Ascending aorta (tissue), 2 donors: ENCODE measurements at places on chromosomes 16 and 17. TPM values are rescaled to one million over a fixed set of nuclear protein-coding genes. Genes with fewer than 3 reads are reported as not detected.
A peak's percentile ranks its signal among the peaks of the same experiment; 100 is the strongest.

- no peak for DNase-seq
- H3K27me3 ChIP-seq: no peaks in the 10 kb centered on the region
- H3K4me3 ChIP-seq: no peak overlapping the region
- H3K4me1 ChIP-seq: peaks cover 57% of the 10 kb centered on the region
- no peaks in the 10 kb centered on the region for H3K36me3 ChIP-seq
These were observed 32.1 kb downstream of the NKD1 start for GRCh38 chr16:50580180-50580798.

DNA sequence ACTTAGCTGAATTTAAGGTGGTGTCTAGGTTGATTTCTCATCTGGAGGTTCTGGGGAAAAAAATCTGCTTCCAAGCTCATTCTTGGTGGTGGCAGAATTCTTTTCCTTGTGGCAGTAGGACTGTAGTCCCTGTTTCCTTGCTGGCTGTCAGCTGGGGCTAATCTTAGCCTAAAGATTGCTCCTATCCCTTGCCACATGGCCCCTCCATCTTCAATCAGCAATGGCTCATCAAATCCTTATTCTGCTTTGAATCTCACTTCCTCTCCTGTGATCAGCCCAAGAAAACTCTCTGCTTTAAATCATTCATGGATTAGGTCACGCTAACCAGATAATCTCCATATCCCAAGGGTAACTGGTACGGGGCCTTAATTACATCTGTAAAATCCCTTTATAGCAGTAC, 6.6 kb downstream of the FAM20A start:
- H3K27ac ChIP-seq: no peak overlapping the region
- peaks cover 11% of the 10 kb centered on the region for H3K4me1 ChIP-seq
- H3K4me3 ChIP-seq: no peak overlapping the region
- no peaks in the 10 kb centered on the region for H3K36me3 ChIP-seq
- DNase-seq: no peak

GRCh38 chr17:50944054-50944901, 78.1 kb upstream of the TOB1 start:
- peak overlapping the region; percentile 66 for H3K4me3 ChIP-seq
- no peaks in the 10 kb centered on the region for H3K36me3 ChIP-seq
- H3K27ac ChIP-seq: peak overlapping the region; percentile 58
- no peak for DNase-seq
- no peaks in the 10 kb centered on the region for H3K27me3 ChIP-seq

- no peaks in the 10 kb centered on the region for H3K4me1 ChIP-seq
- no peaks in the 10 kb centered on the region for H3K27me3 ChIP-seq
- no peak overlapping the region for H3K4me3 ChIP-seq
- DNase-seq: no peak
- no peak overlapping the region for H3K27ac ChIP-seq
- no peaks in the 10 kb centered on the region for H3K36me3 ChIP-seq
These were observed 223.9 kb downstream of the WWOX start for GRCh38 chr16:78323315-78323714.

GRCh38 chr16:77715145-77715544, 7.2 kb upstream of the NUDT7 start:
- no peak overlapping the region for H3K4me3 ChIP-seq
- H3K27ac ChIP-seq: no peak overlapping the region
- no peaks in the 10 kb centered on the region for H3K36me3 ChIP-seq
- H3K4me1 ChIP-seq: no peaks in the 10 kb centered on the region

- DNase-seq: no peak
- peaks cover 5% of the 10 kb centered on the region for H3K4me1 ChIP-seq
- no peaks in the 10 kb centered on the region for H3K27me3 ChIP-seq
- no peak within 1 kb of the TSS for H3K4me3 ChIP-seq
These were observed at the start of gene ALDH3A1 for GRCh38 chr17:19747829-19748806. TSS of gene ALDH3A1 (minus strand) at chr17:19748298. CDS start at chr17:19745129, 3,169 bp downstream.

- H3K27me3 ChIP-seq: no peaks in the 10 kb centered on the region
- no peaks in the 10 kb centered on the region for H3K36me3 ChIP-seq
- no peak for DNase-seq
- H3K27ac ChIP-seq: peak overlapping the region; percentile 72
- no peak overlapping the region for H3K4me3 ChIP-seq
- peaks cover 31% of the 10 kb centered on the region for H3K4me1 ChIP-seq
These were observed 43.8 kb downstream of the ZNRF1 start for GRCh38 chr16:75042426-75043174.

GRCh38 chr17:7238420-7239090, 702 bp downstream of the PHF23 start:
- H3K27ac ChIP-seq: peak overlapping the region; percentile 88
- H3K4me3 ChIP-seq: peak overlapping the region; percentile 99
- DNase-seq: no peak
- H3K4me1 ChIP-seq: peaks cover 12% of the 10 kb centered on the region
- H3K27me3 ChIP-seq: no peaks in the 10 kb centered on the region

- no peaks in the 10 kb centered on the region for H3K36me3 ChIP-seq
- H3K27me3 ChIP-seq: no peaks in the 10 kb centered on the region
- no peak overlapping the region for H3K4me3 ChIP-seq
- H3K4me1 ChIP-seq: no peaks in the 10 kb centered on the region
These were observed 349.2 kb upstream of the HSBP1 start for GRCh38 chr16:83458612-83459011.

GRCh38 chr17:77704048-77704815, 254.3 kb upstream of the TNRC6C start:
- no peak overlapping the region for H3K27ac ChIP-seq
- H3K36me3 ChIP-seq: no peaks in the 10 kb centered on the region
- H3K27me3 ChIP-seq: no peaks in the 10 kb centered on the region
- peak; percentile 33 for DNase-seq

DNA sequence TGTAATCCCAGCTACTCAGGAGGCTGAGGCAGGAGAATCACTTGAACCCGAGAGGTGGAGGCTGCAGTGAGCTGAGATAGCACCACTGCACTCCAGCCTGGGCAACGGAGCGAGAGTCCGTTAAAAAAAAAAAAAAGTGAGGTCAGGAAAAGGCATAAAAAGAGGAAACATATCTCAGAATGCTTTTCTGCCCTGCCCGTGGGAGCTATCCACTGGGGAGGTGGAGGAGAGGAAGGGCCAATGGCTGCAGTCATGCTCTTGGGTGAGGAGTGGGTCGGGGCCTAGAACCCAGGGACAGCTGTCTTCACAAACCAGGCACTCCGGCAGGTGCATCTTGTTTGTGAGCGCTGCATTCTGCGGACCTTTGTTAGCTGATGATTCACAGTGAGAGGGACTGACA, 60.0 kb upstream of the CDC42EP4 start:
- H3K27me3 ChIP-seq: no peaks in the 10 kb centered on the region
- no peak overlapping the region for H3K4me3 ChIP-seq
- no peak for DNase-seq
- H3K4me1 ChIP-seq: no peaks in the 10 kb centered on the region
- H3K36me3 ChIP-seq: no peaks in the 10 kb centered on the region
- H3K27ac ChIP-seq: no peak overlapping the region

GRCh38 chr16:15966420-15966819, 17.0 kb downstream of the ABCC1 start:
- no peak overlapping the region for H3K4me3 ChIP-seq
- no peaks in the 10 kb centered on the region for H3K36me3 ChIP-seq
- no peaks in the 10 kb centered on the region for H3K27me3 ChIP-seq
- DNase-seq: no peak
- peaks cover 39% of the 10 kb centered on the region for H3K4me1 ChIP-seq

GRCh38 chr17:76700617-76701470, 9.9 kb downstream of the MXRA7 start:
- H3K4me3 ChIP-seq: peak overlapping the region; percentile 34
- H3K4me1 ChIP-seq: peaks cover 60% of the 10 kb centered on the region
- peak; percentile 90 for DNase-seq
- H3K27ac ChIP-seq: peak overlapping the region; percentile 93
- H3K36me3 ChIP-seq: no peaks in the 10 kb centered on the region

GRCh38 chr17:8830141-8830540, 31.0 kb upstream of the MFSD6L start:
- peaks cover 5% of the 10 kb centered on the region for H3K27me3 ChIP-seq
- H3K4me1 ChIP-seq: no peaks in the 10 kb centered on the region
- no peak for DNase-seq
- no peak overlapping the region for H3K4me3 ChIP-seq
- H3K36me3 ChIP-seq: no peaks in the 10 kb centered on the region
- H3K27ac ChIP-seq: no peak overlapping the region

DNA sequence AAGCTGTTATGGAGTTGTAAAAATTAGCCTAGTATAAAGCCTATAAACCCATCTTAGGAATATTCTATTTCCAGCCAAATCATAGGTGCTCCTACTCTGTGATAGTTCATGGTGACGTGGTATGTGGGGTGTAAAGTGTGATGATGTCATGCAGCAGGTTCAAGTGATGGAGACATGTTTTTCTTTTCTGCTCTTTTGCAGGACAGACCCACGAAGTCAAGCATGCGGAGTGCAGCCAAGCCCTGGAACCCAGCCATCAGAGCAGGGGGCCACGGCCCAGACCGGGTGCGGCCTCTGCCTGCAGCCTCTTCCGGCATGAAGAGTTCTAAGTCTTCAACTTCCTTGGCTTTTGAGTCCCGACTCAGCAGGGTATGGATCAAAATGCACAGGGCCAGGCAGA, 87.3 kb downstream of the SPECC1 start:
- H3K27me3 ChIP-seq: no peaks in the 10 kb centered on the region
- peak overlapping the region; percentile 90 for H3K27ac ChIP-seq
- peaks cover 38% of the 10 kb centered on the region for H3K4me1 ChIP-seq
- H3K36me3 ChIP-seq: no peaks in the 10 kb centered on the region

DNA sequence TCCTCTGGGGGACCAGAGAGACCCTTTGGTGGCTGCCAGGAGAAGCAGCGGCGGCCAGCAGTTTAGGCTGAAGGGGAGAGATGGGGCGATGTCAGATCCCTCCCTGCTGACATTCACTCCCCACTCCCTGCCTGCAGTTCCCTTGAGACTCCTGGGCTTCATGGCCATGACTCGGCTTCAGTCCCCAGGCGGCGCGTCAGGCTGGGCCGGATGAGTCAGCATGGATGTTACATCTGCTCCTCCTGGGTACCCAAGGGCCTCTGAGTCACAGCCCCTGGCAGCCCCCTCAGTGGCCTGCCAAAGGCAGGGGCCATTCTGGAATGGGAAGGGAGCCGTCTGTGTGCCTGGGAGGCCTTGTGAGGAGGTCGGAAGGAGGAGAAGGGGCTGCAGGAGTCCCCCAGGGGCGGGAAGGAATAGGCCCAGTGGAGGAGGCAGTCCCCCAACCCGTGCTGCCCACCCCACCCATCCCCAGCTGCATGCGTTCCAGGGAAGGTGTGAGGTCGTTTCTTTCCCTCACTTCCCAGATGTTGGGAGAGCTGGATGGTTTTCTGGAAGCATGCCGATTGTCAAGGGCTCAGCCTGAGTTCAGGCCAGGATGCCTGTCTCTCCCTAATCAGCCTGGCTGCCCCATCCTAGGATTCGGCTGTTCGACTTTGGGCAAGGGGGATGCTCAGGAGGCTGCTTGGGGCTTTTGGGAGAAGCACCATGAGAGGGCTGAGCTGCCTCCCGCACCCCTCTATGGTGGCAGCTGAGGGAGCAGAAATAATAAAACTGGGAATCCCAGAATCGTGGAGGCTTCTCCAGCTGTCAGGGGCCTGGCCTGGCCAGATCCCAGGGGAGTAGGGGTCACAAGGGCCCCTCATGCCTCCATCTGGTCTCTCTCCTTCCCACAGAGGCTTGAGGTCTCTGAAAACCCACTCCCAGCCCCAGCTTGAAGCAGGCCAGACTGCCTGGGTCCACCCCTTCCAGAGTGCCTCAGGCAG, 9.7 kb downstream of the RHBDL3 start:
- no peak overlapping the region for H3K4me3 ChIP-seq
- H3K27ac ChIP-seq: no peak overlapping the region
- H3K36me3 ChIP-seq: no peaks in the 10 kb centered on the region
- DNase-seq: no peak
- H3K4me1 ChIP-seq: no peaks in the 10 kb centered on the region
- no peaks in the 10 kb centered on the region for H3K27me3 ChIP-seq

Gene TRPV2
- total RNA-seq: 26.1 TPM

Gene TRIM47
- total RNA-seq: 132 TPM

Gene CPNE7
- total RNA-seq: not detected

Gene TPSAB1
- total RNA-seq: 6.7 TPM

Gene MYLK3
- total RNA-seq: not detected

Gene SLC25A39
- total RNA-seq: 182 TPM

Gene TP53I13
- 93.7 TPM for total RNA-seq

Gene CACNG3
- not detected for total RNA-seq
